ENCODE measurements at places on chromosomes 16 and 17.

DNA sequence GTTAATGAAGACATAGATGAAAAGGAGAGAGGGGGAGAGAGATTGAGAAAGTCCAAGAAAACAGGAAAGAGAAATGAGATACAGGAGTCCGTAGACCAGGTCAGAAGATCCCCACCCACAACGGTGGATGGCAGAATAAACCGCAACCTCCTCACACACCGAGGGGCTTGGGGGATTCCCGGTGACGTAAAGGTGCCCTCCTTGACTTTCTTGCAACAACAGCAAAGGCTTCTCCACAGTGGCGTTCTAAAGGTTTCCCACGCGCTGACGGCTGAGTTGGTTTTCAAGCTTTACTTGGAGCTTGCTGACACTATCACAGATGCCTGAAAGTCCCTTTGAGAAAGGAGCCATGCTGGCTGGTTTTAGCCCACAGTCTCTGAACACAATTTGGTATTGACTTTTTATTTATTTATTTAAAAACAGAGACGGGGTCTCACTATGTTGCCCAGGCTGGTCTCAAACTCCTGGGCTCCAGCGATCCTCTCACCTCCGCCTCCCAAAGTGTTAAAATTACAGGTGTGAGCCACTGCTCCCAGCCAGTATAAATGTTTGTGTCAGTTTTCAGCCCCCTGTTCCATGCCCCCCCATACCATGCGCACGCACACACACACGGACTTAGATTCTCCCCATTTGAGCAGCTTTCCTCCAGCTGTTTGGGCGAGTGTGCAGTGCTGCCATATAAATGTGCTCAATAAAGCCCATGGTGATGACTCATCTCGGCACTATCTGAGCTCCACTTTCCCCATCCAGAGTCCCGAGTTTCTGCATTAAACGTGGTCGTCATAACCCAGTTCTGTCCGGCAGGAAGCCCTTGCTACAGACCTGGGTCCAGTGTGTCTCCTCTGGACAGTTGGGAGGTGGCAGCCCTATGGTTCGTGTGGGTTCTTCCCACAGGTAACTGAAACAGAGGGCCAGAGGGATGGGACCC is 33.0 kb upstream of the SEC14L1 start:
- no peak for DNase-seq

DNA sequence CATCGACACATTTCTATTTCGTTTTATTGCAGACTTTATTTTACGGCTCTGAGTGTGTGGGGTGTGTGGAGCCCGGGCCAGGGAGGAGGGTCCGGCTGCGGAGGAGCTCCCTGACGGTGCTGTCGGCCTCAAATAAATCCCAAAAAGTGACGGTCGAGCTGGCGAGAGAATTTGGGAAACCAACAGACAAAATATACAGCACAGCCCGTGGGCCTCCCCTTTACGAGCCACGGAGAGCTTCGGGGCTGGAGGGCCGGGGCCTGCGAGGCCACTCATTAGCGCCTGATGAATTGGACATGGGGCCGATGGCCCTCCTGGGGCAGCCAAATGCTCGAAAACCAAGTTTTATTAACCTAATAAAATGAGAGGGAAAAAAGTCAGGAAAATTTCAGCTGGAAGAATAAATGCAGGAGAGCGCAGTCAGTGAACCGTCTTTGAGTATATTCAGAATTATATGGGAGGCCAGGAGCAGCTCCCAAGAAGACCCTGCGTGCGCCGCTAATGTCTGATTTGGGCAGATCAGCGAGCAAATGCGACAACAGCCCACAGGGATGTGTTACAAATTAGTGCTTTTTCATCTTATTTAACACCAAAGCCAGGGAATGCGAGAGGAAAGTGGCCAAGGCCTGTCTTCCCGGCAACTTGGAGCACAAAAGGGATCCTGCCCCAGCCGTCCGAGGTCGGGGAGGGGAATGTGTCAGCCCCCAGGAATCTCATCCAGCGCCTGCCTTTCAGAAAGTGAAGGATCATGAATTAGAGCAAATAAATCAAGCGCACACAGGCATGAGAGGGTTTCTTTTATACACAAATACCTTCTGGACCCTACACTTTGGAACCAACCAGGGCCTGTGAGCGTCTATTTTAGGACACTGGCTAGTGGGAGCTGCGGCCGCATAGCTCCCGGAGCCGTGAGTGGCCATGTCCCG is 249.1 kb downstream of the C16orf95 start:
- no peak for DNase-seq

DNA sequence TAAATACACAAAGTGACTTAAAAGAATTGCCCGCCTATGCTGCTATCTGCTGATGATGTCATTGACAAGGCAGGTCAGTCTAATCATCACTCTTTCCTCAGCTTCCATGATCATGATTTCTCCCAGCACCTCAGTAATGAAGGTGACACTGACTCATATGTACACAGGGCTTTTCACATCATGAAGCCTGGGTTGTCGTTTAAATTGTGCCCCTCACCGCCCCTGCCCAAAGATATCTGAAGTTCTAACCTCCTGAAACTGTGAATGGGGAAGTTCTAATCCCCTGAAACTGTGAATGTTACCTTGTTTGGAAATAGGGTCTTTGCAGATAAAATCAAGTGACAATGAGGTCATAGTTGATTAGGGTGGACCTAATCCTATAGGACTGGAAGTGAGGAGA is 17.4 kb upstream of the GPRC5C start:
- no peak for DNase-seq

GRCh38 chr17:77618731-77619130 is 339.8 kb upstream of the TNRC6C start:
- no peak for DNase-seq

DNA sequence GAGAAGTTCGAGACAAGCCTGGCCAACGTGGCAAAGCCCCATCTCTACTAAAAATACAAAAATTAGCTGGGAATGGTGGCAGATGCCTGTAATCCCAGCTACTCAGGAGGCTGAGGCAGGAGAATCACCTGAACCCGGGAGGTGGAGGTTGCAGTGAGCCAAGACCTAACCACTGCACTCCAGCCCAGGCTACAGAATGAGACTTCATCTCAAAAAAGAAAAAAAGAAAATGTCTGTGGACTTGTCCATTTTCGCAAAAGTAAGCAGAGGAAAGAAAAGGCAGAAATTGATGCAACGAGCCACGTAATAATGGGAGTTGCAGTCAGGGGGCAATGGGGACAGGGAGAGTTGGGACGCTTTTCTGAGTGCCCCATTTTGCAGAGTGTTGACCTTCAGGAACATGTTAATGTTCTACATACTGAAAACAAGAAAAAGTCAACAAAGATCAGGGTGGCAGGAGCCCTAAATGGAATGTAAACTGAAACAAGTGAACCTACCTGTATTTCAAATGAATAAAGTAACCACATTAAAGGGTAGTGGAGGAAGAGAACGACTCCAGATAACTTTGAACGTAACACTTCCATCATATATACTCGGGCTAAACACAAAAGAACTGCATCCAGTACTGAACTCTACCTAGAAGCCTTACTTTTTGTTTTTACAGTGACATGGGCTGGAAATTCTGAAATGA is 76.4 kb downstream of the CNGB1 start:
- DNase-seq = no peak

DNA sequence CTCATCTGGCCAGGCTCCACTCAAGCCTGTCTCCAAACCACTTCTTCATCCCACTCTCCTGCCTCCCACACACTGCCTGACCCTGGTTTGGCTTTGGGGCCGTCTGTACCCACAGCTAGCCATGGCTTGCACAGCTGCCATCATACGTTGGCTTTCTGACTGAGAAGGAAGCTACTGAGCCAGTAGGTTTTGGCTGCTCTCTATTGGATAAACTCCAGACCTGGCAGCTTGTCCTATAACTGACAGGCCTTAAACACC is 3.9 kb downstream of the MIF4GD start:
- DNase-seq = no peak

DNA sequence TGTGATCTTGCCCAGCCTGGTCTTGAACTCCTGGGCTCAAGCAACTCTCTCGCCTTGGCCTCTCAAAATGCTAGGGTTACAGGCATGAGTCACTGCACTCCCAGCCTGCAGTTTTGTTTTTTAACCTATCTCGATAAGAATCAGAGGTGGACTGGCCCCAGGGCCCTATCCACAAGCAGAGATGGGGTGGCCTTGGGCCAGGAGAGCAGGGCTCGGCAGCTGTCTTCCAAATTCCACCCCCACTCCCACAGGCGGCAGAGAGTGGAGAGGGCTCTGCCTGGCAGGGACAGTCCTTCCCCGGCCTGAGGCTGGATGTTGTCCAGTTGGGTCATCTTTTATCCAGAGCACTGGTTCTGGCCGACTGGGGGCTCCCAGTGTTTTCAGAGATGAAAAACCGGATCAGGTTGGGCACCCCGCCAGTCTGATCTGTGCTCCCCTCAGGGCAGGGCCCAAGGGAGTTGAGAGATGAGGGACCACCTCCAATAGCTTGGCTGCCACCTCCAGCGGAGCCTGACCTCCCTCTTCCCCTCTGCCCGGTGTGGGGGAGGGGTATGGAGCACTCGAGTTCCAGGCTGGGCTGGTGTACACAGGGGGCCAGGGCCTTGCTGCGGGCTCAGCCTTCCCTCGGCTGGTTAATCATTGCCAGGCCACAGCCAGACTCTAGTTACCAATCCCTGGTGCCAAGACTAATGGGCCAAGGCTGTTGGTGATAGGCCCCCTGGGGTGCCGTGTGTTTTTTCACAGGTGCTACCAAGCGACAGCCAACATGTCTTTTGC is 30.3 kb upstream of the MYO15B start:
- DNase-seq = no peak

- no peak for DNase-seq
Measured at GRCh38 chr17:6509921-6510320, 46.4 kb downstream of the PITPNM3 start.

- no peak for DNase-seq
Measured at GRCh38 chr17:17816240-17816814, 20.5 kb downstream of the SREBF1 start.

- DNase-seq = no peak
Measured at GRCh38 chr17:57999496-58000017, 7.5 kb downstream of the SRSF1 start.

- no peak for DNase-seq
Measured at GRCh38 chr16:22789281-22789945, 24.5 kb upstream of the HS3ST2 start.

GRCh38 chr16:78574571-78574970 is 475.1 kb downstream of the WWOX start:
- DNase-seq = no peak

GRCh38 chr17:48187872-48188608 is 80.5 kb downstream of the SNX11 start:
- no peak for DNase-seq

DNA sequence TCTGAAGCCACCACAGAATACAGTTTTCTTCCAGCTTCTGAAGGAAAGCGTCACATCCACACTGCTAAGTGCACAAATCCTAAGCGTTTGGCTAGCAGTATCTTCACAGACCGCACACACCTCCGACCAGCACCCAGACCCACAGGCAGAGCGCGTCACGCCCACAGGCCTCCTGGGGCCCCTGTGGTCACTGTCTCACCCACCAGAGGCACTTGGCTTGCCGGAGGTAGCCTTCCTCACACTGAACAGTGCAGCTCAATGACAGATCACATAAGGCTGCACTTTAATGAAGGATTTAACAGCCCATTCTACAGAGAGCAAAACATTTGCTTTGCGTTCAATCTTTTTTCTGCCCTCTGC is 21.2 kb downstream of the SPHK1 start:
- no peak for DNase-seq

DNA sequence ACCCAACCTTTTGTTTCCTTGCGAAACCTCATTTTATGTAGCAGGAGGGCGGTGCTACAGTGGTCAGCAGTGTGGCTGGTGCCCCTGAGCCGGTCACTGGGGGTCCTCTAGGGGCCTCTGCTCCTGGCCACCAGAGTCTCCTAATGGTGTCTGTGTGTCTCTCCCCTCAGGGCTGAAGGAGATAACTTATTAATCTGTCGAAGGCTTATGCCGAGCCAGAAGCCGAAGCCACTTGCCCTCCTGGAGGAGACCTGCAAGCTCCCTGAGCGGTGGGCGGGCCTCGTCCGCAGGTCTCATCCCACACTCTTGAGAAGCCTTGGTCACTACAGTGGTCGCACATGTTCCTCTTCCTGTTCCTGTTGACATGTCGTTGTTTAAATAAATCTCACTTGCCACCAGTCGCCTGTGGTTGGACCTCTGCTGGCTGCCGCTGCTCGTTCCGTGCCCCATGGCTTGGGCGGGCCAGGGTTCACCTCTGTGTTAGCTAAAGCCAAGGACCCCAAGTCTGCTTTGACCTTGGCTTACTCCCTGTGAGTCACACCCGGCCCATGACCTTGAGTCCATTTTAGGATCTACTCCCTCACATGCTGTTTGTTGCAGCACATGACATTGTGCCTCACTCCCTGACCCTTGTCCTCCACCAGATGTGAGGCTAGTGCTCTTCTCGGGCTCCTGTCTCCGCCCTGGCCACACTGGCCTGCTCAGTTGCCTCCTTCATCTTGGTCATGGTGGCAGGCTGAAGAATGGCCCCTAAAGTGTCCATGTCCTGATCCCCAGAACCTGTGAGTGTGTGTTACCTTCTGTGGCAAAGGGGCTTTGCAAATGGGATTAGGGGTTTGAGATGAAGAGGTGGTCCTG is 38.7 kb upstream of the AQP8 start:
- no peak for DNase-seq

- DNase-seq = no peak
Measured at GRCh38 chr16:68951991-68952877, 108.9 kb downstream of the TANGO6 start.

- DNase-seq = no peak
Measured at GRCh38 chr17:33667052-33667509, 374.0 kb upstream of the ASIC2 start.

GRCh38 chr17:61875285-61875684 is 12.0 kb upstream of the BRIP1 start:
- no peak for DNase-seq

DNA sequence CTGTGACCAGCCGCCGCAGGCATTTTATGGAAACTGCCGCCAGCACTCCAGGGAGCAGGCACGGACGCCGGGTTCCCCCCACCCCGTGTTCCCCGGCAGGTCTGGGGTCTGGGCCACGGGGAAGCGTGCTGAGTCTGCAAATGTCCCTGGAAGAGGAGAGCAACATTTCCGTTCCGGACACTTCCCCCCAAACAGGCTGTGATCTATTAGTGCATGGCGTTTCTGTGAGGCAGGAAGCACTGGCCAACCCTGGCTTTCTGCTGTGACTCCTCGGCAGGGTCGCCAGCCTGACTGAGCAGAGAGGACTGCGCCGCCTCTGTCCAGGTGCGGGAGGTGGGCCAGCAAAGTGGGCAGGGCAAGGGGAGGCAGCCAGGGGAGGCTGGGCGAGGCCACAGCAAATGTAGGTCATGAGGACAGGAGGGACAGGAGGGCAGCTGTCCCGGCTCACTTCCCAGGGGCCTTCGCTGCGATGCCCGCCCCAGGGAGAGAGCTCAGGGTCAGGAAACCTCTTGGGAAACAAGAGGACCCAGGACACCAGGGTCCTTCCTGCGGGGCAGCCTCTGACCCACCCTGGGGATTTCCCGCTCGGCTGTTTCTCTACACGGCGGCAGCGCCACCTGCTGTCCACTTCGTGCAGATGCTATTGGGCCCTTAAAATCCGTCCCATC is 9.5 kb downstream of the FOXF1 start:
- DNase-seq = peak; percentile 53

- no peak for DNase-seq
Measured at GRCh38 chr16:3789375-3790099, 72.2 kb upstream of the TRAP1 start.

Data from activated naive CD4-positive, alpha-beta T cell treated with anti-CD3 and anti-CD28 coated beads, Interleukin-2, amount 50 U/mL, for 16 hours (primary cell).